ENCODE measurements at places on chromosomes 13 and 19.

GRCh38 chr13:77860507-77860981, 58.1 kb downstream of the EDNRB start:
- DNase-seq, result no peak

GRCh38 chr19:40718774-40719391, 2.0 kb downstream of the ITPKC start:
- DNase-seq, result peak; percentile 44

- DNase-seq, result no peak
Measured at GRCh38 chr13:23710366-23710765, 140.2 kb downstream of the TNFRSF19 start.

DNA sequence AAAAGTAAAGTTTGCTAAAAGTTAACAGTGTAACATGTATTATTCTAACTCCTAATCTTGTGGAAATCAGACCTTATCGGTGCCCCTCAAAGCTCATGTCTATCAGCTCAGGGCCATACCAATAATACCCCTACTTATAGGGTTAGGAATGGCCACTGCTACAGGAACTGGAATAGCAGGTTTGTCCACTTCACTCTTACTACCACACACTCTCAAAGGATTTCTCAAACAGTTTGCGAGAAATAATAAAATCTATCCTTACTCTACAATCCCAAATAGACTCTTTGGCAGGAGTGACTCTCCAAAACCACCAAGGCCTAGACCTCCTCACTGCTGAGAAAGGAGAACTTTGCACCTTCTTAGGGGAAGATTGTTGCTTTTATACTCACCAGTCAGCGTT, 1677.7 kb downstream of the OLFM4 start:
- no peak for DNase-seq

DNA sequence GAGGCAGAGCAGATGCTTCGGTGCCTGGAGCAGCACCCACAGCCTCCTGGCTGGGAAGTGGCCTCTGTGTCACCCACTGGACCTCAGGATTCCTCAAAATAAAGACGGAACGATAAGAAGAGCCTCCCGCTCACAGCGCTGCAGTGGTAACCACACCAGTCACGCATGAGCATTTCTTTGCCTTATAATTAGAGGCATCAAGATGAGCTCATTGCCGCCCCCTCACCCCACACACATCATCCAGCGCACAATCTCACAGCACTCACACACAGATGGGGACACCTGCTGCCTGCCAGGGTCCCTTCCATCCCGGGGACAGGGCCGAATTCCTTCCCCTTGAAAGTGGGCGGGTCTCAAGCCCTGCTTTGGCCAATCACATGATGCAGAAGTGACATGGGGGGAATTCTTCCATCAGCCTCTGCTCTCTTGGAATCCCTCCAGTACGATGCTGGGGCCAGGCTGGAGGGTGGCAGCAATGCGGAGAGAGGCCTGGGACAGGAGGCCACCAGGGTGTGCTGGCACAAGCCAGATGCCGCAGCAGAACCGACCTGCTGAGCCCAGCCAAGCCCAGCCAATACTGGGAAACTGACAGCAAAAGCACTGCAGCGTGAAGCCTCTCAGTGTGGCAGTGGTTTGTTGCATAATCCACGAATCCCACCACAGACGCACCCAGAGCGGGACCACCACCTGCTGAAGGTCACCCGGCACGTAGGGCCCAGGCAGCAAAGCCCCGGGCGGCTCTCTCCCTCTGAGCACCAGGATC, 16.0 kb downstream of the PIP5K1C start:
- DNase-seq, result no peak

DNA sequence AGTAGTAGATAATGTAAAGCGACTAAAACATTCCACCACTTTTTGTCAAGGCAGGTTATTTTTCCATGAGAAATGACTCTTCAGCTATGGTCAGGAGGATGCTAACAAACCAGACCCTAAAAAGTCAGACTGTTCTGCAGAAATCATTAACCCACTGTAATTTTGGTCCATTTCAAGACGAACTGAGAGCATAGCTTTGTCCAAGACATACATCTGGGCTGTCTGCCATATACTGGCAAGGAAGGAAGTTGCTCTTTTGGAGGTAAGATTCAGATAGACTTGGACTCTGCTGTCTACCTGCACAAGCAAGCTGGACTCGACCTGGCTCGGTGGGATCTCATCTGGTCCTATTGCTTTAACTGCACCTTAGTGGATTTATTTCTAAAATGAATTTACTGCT, 207.8 kb downstream of the POSTN start:
- DNase-seq, result no peak

GRCh38 chr19:50322931-50323781, 6.0 kb downstream of the KCNC3 start:
- no peak for DNase-seq

- no peak for DNase-seq
Measured at GRCh38 chr13:89748716-89749115, 1598.8 kb upstream of the MIR17HG start.

DNA sequence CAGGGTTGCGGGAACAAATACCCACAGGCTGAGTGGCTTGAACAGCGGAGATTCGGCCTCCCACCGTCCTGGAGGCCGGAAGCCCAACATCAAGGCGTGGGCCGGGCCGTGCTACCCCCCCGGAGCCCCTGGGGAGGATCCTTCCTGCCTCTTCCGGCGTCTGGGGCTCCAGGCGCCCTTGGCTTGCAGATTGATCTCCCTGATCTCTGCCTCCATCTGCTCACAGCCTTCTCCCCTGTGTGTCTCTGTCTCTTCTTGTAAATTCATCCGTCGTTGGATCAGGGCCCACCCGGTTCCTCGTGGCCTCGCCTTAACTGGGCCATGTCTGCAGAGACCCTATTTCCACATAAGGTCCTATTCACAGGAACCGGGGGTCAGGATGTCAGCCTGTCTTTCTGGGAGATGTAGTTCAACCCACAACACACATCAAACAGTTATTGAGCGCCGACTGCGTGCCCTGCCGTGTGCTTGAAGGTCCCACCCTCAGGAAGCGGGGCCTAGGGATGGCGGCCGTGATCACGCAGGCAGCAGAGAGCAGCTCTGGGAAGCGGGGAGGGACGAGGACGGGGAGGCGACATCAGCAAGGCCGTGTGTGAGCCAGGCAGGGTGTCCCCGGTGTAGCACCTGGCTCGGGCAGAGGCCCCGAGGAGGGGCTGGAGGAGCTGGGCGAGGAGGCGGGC, 21.3 kb downstream of the HCN2 start:
- DNase-seq, result peak; percentile 73

- no peak for DNase-seq
Measured at GRCh38 chr19:19296953-19297689, 23.2 kb downstream of the SUGP1 start.

- DNase-seq, result no peak
Measured at GRCh38 chr13:30045916-30046704, 195.7 kb upstream of the UBL3 start.

DNA sequence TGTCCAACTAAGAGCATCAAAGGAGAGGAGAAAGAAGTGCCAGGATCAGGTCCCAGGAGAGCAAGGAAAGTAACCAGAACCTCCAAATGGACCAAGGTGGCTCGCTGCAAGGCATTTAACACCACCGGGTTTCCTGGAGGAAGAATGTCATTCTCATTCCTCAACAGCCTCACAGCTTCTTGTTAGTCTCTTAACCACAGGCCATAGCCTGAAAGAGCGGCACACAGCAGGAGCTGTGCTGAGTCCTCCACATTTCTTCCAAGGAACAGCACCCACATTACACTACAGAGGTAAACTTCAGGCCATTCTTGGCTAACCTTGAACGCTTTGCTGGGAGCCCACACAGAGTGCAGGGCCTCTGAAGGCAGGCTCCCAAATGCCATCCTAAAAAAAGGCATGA, 23.6 kb downstream of the DOCK9 start:
- DNase-seq, result no peak

DNA sequence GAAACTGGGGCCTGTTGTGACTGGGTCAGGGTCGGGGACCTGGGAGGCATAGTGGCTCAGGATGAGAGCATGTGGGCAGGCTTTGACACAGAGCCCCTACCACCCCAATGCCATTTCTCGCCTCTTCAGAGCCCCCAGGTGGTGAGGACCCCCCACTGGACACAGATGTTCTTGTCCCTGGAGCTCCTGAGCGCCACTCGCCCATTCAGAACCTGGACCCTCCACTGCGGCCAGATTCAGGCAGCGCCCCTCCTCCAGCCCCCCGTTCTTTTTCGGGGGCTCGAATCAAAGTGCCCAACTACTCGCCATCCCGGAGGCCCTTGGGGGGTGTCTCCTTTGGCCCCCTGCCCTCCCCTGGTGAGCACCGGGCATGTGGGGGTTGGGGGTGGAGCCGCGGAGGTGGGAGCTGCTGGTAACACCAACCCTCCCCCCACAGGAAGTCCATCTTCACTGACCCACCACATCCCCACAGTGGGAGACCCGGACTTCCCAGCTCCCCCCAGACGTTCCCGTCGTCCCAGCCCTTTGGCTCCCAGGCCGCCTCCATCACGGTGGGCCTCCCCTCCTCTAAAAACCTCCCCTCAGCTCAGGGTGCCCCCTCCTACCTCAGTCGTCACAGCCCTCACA, 10.4 kb downstream of the IGFLR1 start:
- DNase-seq, result no peak

DNA sequence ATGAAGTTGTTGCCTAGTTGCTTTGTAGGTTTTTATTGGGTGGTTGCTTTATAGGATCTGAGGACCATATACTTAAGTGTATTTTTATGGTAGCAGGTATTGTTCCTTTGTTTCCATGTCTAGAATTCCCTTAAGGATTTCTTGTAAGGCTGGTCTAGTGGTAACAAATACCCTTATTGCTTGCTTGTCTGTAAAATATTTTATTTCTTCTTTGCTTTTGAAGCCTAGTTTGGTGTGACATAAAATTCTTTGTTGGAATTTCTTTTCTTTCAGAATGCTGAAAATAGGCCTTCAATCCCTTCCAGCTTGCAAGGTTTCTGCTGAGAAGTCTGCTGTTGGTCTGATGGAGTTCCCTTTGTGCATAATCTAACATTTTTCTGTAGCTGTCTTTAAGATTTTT, 18.1 kb upstream of the ZSCAN5A start:
- DNase-seq, result no peak

DNA sequence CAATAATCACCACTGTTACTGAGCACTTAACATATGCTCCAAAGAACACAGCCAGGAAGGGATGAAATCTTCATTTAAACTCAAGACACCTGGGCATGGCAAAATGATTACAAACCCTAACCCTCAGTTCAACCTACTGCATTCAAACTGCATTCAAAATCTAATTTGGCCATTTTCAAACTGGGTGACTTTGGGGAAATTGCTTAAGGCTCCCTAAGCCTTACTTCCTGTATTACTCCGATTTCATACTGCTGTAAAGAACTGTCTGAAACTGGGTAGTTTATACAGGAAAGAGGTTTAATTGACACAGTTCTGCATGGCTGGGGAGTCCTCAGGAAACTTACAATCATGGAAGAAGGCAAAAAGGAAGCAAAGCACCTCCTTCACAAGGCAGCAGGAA, 50.4 kb downstream of the CBY2 start:
- DNase-seq, result no peak

GRCh38 chr13:69828527-69828926, 279.1 kb upstream of the ATXN8OS start:
- no peak for DNase-seq

GRCh38 chr19:17281391-17282304, at the start of gene ANKLE1:
Gene ANKLE1 (plus strand): TSS chr19:17281901. CDS start chr19:17281921, 20 bp downstream.
- peak; percentile 54 for DNase-seq

- DNase-seq, result no peak
Measured at GRCh38 chr19:17457616-17458015, 3.1 kb downstream of the NXNL1 start.

DNA sequence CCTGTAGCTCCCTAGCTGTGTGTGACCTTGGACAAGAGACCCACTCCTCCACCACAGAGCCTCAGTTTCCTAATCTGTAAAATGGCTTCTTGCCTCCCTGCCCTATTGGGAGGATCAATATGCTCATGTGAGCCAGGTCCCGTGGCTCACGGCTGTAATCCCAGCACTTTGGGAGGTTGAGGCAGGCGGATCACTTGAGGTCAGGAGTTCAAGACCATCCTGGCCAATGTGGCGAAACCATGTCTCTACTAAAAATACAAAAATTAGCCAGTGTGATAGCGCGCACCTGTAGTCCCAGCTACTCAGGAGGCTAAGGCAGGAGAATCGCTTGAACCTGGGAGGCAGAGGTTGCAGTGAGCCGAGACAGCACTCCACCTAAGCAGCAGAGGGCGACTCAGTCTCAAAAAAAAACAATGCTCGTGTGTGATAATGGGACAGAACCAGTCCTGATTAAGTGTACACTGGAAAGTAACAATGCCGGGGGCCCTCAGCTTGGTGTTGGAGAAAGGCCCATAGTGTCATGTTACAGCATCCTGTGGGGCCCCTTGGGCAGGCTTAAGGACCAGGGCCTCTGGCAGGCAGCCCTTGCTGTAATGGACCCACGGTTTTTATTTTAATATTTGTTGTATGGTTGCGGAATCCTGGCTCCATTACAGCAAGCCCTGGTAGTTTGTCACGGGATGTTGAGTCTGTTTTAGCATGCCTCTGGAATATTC, 6.8 kb downstream of the RPS11 start:
- DNase-seq, result peak; percentile 63

DNA sequence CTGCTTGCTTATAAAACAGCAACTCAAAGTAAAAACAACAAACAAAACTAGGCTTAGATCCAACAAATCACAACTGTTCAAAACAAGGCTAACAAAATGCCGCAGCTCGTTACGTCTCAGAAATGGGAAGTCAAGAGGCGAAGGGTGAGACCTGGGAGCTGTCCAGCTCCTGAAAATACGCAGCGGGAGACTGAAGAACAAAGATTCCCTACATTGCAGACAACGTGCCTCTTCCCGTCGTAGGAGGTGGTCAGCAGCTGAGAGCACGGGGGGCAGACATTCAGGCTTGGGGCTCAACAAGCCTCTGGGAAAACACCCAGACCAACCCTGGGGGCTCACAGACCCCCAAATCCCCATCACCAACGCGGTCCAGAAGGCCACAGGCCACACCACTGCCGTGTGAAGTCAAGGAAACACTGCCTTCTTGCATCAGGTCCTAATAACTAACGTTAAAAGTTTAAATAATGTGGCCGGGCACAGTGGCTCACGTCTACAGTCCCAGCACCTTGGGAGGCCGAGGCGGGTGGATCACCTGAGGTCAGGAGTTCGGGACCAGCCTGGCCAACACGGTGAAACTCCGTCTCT, 13.5 kb downstream of the PLPP2 start:
- peak; percentile 26 for DNase-seq

- peak; percentile 69 for DNase-seq
Measured at GRCh38 chr19:12788682-12789097, 2.6 kb upstream of the JUNB start.

DNA sequence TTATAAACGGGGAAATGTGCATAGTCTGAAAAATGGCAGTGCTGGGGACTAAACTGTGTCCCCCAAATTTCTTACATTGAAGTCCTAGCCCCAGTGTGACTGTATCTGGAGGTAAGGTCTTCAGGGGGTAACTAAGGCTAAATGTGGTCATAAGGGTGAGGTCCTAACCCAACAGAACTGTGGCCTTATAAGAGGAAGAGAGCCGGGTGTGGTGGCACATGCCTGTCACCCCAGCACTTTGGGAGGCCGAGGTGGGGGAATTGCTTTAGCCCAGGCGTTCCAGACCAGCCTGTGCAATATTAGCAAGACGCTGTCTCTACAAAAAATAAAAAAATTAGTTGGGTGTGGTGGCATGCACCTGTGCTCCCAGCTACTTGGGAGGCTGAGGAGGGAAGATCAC, 17.8 kb downstream of the PROZ start:
- DNase-seq, result peak; percentile 45
